Left ventricle myocardium inferior (tissue), 1 donor: ENCODE measurements at places on chromosomes 12 and 14. TPM values are rescaled to one million over a fixed set of nuclear protein-coding genes. Genes with fewer than 3 reads are reported as not detected.

The ADAMTS20 gene
- not detected for total RNA-seq

DNA sequence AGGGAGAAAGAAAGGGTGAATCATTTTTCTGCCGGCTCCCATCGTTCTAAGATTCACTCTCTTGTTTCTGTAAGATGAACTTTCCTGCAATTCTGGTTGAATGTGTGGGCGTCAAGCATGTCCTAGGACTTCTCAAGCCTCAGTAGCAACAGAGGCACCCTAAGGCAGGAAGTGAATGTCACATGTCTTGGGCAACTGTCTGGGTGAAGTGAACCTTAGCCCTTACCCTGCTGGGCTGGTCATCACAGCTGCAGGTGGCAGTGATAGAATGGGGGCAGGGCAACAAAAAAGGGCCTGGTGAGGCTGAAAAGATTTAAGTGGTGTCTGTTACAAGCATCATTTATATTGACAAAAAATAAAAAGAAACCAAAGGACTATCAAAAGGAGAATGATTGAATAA is 45.9 kb upstream of the CAND1 start:
- DNase-seq, result no peak

- DNase-seq, result no peak
Measured at GRCh38 chr12:52832985-52833905, 866 bp downstream of the KRT79 start.

The RNF34 gene
- 22.4 TPM for total RNA-seq

- no peak for DNase-seq
Measured at GRCh38 chr14:36035675-36036074, 140.8 kb downstream of the PTCSC3 start.

The OR11G2 gene
- not detected for total RNA-seq

The LGR5 gene
- not detected for total RNA-seq

DNA sequence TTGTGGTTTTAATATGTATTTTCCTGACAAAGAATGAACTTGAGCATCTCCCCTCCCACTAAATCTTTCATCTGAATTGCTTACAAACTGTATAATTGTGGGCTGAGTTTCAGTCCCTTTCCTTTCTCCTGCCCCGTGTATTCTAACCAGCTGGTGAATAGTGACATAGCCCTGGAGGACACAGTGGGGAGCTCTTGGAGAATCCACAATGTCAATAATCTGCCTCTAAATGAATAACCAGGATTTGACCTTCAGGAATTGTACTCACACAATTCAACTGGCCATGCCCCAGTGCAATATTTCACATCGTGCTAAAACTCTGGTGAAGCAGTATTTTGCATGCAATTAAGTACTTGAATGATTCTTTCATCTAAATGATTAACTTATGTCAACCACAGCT is 177.2 kb downstream of the C12orf42 start:
- no peak for DNase-seq

- DNase-seq, result no peak
Measured at GRCh38 chr12:121061831-121062230, 22.8 kb upstream of the OASL start.

DNA sequence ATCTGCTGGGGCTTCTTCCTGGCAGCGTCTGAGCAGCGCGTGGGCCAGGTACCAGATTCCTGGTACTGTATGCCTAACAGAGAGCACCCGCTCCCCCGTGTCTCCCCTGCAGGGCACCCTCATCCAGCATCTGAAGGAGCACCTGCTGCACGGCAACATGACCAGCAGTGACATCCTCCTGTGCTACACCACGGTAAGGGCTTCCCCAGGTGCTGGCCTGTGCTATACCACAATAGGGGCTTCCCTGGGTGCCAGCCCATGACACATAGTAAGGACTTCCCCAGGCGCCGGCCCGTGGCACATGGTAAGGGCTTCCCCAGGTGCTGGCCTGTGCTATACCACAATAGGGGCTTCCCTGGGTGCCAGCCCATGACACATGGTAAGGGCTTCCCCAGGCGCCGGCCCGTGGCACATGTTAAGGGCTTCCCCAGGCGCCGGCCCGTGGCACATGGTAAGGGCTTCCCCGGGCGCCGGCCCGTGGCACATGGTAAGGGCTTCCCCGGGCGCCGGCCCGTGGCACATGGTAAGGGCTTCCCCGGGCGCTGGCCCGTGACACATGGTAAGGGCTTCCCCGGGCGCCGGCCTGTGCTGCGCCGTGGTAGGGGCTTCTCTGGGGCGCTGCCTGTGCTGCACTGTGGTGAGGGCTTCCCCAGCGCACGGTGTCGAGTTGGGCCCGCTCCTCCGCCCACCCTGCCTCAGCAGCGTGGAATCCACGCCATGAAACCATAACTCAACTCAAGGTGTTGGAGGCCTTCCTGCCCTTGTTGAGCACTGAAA is 49.3 kb downstream of the AACS start:
- no peak for DNase-seq

The JAG2 gene
- 26.1 TPM for total RNA-seq

- DNase-seq, result no peak
Measured at GRCh38 chr12:42565633-42566032, 23.9 kb downstream of the PRICKLE1 start.

DNA sequence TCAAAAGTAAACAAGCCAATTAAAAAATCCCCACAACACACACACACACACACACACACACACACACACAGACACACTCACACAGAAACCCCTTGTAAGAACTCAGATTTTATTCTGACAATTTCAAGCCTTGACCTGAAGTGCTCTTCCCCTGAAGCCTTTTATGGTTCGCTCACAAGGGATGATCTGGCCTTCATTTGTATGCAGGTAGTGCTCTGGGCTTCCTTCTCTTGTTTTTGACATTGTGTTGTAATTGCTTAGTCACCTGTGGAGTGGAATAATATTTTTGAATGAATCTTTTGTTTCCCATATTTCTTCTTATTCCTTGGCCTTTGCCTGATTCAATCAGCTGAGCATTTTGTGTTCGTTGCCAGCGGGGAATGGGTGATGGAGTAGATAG is 83.3 kb upstream of the CSRP2 start:
- no peak for DNase-seq

DNA sequence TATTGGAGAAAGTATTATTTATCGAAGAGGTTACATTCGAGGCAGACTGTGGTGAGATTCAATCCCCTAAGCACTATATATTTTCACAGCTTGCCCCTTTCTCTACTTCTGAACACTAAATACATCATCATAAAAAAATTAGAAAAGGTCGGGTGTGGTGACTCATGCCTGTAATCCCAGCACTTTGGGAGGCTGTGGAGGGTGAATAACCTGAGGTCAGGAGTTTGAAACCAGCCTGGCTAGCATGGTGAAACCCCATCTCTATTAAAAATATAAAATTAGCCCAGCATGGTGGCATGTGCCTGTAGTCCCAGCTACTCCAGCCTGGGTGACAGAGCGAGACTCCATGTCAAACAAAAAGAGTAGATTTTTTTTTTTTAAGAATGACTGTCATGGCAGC is 70.6 kb upstream of the MYF6 start:
- DNase-seq, result no peak

GRCh38 chr12:46332260-46332659 is 40.3 kb downstream of the SLC38A2 start:
- DNase-seq, result no peak

The COL2A1 gene
- not detected for total RNA-seq

The MANSC4 gene
- not detected for total RNA-seq

GRCh38 chr12:26606911-26607310 is 226.1 kb downstream of the ITPR2 start:
- no peak for DNase-seq

DNA sequence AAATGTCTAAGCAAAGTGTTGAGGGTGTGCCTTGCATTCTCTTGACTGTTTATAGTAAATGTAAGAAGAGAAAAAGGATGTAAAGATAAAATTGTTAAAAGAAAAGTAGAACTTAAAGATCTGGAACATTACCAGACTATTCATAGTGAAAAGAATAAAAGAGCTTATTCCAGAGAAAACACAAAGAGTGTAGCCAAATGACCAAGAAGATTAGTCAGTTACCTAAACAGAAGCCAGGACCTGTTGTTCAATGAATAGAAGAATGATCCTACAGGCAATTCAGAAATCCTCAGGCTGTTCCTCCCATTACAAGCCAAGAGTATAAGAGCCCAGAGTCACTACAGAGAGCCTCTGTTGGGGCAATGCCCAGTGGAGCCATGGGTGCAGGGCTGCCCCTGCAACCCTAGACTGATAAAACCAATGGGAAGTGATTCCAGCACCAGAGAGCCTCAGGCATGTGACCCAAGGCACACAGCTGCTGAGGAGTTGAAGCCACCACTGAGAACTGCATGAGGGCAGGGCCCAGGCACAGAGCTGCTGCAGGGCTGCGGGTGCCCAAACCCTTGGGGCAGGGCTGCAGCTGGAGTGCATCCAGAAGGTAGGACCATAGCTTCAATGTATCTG is 91.1 kb upstream of the SLC38A4 start:
- DNase-seq, result no peak

The P2RX7 gene
- 1.6 TPM for total RNA-seq

The GSKIP gene
- 12.1 TPM for total RNA-seq

GRCh38 chr14:59044707-59045106 is 143.8 kb upstream of the DAAM1 start:
- DNase-seq, result no peak

GRCh38 chr12:56601503-56601902 is 28.6 kb downstream of the BAZ2A start:
- DNase-seq, result no peak

The AQP6 gene
- not detected for total RNA-seq

GRCh38 chr14:39368261-39368959 is 63.8 kb downstream of the FBXO33 start:
- no peak for DNase-seq

The SLC25A21 gene
- total RNA-seq, result 0.77 TPM

The C12orf50 gene
- total RNA-seq, result not detected

GRCh38 chr14:67705211-67705610 is 3.5 kb downstream of the RDH12 start:
- DNase-seq, result no peak

DNA sequence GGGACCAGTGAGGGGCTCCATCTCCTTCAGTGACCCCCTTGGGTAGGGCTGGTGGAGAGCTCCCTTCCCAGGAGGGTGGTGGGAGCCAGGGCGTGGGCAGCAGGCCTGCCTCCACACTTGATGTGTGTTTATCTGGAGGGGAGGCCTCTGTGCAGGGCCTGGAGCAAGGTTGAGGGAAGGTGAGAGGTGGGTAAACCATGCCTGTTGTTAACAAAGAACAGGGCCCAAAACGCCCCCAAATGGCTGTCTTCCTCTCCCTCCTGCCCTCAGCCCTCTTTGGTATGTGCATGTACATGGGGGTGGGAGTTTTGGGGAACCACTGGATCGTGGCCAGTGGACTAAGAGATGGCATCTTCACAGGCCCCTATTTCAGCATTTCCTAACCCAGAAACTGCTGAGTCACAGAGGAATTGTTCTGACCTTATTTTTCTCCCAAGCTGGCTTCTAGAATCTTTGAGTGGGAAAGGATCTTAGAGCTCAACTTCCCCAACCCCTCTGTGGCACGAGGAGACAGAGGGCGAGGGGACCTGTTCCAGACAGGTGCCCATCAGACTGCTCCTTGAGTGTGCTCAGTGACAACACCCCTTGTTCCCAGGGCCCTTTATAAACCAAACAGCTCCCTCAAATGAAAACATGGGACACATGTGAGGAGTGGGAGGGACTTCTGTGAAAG is 3.6 kb downstream of the SLC48A1 start:
- no peak for DNase-seq

The GPRC5D gene
- not detected for total RNA-seq

GRCh38 chr14:78710963-78711362 is 540.8 kb downstream of the NRXN3 start:
- no peak for DNase-seq

DNA sequence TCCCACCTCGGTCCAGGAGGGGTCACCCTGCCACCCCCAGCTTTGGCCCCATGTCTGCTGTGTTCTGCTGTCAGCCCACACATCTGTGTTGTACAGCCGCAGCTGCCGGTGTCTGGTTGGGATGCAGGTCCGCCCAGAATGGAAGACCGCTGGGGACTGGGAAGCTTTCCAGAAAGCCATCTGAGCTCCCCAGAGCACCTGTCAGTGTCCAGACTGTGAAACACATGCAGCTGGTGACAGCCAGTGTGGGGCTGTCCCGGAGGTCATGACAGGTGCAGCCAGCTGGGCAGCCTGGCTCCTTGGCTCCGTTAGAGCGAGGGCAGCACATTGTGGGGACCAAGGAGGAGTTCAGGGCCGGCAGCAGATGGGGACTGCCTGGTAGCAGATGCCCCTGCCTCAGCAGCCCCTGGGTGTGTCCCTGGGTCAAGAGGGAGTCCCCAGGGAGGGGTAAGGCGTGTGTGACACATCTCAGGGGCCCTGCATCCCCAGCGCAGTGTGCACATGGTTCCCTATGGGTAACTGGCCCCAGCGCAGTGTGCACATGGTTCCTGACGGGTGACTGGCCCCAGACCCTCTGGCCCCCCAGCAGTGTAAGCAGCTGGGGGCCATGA is 16.4 kb downstream of the CEP170B start:
- DNase-seq, result peak; percentile 66

DNA sequence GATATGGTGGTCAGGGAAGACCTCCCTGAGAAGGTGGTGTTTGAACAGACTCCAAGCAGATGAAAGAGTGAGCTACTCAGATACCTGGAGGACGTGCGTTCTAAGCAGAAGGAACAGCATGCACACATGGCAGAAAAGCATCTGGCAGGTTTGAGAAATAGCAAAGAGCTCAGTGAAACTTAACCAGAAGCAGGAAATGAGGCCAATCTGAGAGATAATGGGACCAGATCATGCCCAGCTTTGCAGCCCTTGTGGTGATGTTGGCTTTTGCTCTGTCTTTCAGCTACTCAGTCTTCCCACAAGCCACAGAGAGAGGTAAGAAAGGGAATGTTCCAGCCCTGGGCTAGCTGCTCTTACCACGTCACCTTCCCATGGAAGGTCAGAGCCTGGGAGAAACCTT is 176.3 kb upstream of the GSC start:
- DNase-seq, result no peak

DNA sequence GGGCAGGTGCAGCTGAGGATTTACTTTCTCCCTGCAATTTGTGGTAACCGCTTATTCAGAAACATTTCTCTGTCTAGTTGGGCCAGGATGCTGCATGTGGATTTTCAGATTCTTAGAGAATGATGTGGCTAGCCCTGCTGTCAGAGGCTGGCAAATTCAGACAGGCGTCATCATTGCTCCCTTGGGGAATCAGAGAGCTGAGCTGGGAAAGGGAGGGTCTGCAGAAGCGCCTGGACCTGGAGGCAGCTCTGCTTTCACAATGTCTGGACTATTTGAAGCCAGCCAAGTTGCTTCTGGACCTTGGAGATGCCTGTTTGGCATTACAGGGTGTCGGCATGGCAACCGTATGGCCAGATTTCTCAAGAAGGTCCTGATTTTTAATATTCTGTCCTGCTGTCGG is 3.4 kb downstream of the GALNT16 start:
- peak; percentile 62 for DNase-seq

The PIANP gene
- total RNA-seq, result 0.41 TPM

GRCh38 chr14:24042746-24043145 is 9.1 kb upstream of the CARMIL3 start:
- DNase-seq, result no peak

The FAM90A1 gene
- 0.30 TPM for total RNA-seq

The PTPRO gene
- 0.82 TPM for total RNA-seq
